ENCODE measurements at places on chromosomes 5 and 9.

DNA sequence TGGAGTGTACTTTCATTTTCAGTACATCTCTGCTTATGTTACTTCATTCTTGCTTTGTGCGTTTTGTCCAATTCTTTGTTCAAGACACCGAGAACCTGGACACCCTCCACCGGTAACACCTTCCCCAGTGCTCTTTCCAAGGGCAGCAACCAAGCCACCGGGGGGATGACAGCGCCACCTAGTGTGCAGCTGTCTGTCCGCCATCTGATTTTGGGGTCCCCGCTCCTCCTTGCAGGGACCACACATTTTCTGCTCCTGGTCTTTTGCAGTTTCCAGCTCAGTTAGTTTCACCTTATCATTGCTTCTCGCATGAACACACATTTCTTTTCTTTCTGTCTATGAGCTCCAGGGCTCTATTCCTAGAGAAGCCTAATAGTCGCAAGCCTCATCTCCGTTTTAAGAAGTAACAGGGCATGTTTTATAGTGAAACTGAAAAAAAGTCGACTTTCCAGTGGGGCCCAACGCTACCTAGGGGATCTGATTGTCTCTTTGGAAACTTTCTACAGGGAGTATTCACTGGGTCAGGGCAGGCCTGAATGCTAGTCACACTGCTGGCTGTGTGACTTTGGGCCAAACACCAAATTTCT lies 152.1 kb downstream of the FSTL4 start:
- DNase-seq = peak; percentile 64

GRCh38 chr9:114001410-114001685 lies 76.8 kb downstream of the AMBP start:
- no peak for DNase-seq

GRCh38 chr9:4375424-4376200 lies 75.7 kb upstream of the GLIS3 start:
- no peak for DNase-seq

GRCh38 chr9:136050266-136050700 lies 44.8 kb downstream of the NACC2 start:
- DNase-seq = peak; percentile 22

- DNase-seq = no peak
Measured at GRCh38 chr9:37787059-37787458, 2.2 kb upstream of the EXOSC3 start.

DNA sequence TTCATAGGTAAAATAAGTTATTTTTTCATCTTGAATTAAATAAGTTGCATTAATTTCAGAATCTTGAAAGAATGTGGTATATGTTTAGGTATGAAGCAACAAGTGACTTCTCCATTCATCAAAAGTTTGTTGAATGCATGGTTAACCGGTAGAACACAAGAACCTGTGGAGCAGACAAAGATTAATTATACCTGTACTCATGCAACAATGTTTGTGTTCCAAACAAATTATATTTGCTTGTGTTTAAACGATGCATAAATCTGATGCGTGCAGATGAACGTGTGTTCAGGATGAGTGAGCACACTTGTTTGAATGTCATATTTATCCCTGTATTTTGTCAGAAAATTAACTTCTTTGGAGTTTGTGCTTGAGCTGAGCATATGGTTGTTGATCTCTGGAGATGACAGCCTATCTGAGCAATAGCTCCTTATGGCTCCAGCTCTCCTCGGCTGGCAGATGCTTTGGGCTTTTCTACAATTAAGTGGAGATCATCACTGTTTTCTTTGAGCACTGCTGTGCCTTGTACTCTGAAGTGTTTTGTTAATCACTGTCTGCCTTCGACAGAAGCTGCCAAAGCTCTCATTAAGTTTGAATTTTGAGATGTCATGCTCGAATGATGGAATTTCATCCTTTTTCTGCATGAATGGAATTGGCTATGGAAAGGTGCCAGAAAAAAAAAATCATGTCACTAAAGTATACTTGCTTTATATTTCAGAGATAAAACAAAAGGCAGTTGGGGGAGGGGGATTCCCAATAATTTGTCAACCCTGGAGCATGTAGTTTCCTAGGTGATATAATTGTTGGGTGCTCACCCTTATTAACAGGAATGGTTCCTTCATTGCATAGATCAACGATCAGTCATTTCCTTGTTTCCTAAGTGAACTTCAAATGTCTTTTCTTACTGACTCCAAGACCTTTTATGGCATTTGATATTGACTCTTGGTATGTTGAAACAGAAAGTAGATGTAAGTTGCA lies 502.5 kb upstream of the ARRDC3 start:
- peak; percentile 17 for DNase-seq

All from glutamatergic neuron (in vitro differentiated cells).